Stimulated activated CD8-positive, alpha-beta memory T cell treated with anti-CD3 and anti-CD28 coated beads, Interleukin-4, amount 100 ng/mL, for 4 hours (primary cell): ENCODE measurements at places on chromosomes 3 and 15.

- DNase-seq = no peak
Measured at GRCh38 chr3:18386274-18386890, 38.8 kb downstream of the SATB1 start.

DNA sequence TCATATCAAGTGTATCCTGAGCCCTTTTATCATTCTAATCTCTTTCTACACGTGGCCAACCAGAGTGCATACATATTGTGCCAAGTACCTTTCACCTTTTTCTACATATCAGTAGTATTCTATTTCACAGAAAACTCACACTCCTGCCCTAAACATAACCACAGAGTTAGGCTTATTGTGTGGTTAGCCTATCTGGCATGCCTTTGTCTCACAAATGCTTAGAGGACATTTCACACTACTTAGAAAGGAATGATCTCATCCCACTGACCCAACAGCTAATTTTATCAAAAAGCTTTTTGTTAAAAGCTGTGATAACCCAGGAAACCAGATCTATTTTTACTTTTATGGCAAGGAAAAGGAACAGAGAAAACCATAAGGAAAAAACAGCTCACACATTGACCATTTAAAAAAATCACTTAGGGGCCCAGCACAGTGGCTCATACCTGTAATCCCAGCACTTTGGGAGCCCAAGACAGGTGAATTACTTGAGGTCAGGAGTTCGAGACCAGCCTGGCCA, 17.8 kb upstream of the MAP4 start:
- DNase-seq = no peak

GRCh38 chr3:171874251-171874681, 31.1 kb downstream of the TMEM212 start:
- DNase-seq = no peak

DNA sequence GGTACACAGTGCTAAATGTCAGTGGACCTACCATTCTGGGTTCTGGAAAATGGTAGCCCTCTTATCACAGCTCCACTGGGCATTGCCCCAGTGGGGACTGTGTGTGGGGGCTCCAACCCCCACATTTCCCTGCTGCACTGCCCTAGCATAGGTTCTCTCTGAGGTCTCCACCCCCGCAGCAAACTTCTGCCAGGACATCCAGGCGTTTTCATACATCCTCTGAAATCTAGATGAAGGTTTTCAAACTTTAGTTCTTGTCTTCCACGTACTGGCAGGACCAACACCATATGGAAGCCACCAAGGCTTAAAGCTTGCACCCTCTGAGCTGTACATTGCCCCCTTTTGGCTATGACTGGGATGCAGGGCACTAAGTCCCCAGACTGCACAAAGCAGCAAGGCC, 788.2 kb upstream of the ALCAM start:
- no peak for DNase-seq

DNA sequence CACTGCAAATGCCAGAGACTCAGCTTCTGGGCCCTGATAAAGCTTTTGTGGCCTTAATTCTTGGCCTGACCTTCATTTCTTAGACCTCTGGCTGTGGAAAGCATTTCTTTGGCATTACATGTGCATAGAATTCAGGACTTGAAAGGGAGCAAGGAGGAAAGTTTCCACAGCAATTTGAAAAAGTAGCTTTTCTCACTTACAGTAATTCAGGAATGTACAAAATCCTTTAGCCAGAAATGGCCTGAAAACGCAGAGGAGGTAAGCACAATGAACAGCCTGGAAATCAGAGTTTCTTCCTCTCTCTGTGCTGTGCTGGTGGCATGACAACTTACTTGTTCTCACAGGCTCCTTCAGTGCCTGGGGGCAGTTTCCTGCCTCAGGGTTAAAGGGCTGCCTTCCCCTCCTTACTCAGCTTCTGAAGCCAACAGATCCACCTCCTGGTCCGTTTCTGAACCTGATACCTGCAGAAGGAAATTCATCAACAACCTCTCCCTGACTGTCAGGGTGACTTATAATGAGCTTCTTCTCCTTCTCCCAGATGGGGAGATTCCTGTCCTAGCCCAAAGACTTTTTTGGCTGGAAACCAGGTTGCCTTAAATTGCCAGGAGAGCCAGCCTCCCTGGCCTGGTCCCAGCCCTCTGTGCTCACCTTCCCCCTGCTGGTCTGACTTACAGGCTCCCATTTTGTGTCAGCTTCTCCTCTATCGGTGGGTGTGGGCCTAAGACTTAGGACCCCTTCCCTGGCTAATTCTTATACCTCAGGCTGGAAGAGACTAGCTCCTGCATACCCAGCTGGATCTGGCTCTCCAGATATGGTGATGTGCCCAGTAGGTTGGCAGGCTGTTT, 102.3 kb downstream of the MYRIP start:
- no peak for DNase-seq

- no peak for DNase-seq
Measured at GRCh38 chr3:28316226-28316625, 32.3 kb upstream of the ZCWPW2 start.

DNA sequence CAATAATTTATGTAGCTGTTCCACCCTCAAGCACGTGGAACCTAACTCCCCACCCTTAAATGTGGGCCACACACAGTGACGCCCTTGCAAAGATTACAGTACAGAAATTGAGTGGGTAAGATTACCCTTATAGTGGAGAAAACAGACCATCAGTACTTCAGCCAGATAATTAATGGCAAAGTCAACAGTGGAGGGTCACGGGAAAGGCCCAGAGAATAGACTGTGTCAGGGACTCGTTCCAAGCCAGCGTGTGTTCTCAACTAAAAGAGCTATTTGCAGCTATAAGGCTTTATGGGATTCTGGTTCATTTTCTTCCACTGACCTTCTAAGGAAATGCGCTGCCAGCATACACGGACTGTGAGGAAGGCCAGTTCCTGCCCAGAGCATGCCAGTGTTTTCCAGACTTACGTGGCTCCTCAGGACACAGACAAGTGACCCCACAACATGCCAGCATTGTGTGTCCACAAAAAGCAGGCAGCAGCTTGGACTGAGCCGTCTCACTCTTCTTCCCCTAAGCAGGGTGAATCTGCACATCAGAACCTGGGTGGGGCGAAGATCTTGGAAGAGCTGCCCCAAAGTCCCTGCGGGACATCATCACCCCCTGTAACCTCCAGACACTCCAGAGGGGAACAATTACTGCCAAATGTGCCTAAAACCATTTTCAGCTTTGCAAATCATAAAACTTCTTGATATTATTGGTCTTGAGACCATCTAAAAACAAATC, 428.5 kb downstream of the OCA2 start:
- no peak for DNase-seq

- DNase-seq = no peak
Measured at GRCh38 chr3:39185326-39185958, 7.0 kb downstream of the XIRP1 start.

GRCh38 chr3:13159890-13160289, 86.7 kb upstream of the IQSEC1 start:
- DNase-seq = no peak

GRCh38 chr3:143295201-143296080, 175.9 kb downstream of the CHST2 start:
- no peak for DNase-seq

DNA sequence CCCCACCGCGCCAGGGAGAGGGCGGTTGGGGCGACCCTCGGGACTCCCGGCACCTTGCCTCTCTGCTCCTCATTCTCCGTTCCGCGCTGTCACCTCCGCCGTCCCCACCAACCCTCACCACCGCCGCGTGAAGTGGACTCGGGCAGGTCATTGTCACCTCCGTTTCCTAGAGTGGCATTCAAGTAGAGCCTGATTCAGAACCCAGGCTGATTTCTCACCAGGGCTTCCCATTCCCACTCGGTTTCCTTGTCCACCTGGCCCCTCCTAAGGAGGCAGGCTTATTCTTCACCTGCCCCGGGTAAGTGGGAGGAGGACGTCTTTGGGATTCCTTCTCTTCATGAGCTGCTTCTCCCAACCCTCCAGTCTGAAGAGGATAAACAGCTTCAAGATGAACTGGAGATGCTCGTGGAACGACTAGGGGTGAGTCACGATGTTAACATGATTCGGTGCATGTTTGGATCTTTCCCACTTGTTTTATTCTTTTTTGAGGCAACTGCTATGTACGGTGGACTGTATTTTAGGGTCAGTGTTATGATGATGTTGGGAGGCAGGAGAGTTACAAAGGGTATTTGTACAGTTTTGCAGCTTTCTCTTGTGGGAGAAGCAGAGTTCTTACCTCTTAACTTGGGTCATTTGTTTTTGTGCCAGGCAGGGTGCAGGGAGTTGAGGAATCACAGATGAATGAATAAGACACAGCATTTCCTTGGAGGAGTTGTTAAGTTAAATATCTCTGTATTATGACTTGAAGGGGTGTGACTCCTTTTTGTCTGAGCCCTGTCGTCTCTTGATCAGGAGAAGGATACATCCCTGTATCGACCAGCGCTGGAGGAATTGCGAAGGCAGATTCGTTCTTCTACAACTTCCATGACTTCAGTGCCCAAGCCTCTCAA, 692 bp downstream of the PSMD2 start:
- DNase-seq = no peak

DNA sequence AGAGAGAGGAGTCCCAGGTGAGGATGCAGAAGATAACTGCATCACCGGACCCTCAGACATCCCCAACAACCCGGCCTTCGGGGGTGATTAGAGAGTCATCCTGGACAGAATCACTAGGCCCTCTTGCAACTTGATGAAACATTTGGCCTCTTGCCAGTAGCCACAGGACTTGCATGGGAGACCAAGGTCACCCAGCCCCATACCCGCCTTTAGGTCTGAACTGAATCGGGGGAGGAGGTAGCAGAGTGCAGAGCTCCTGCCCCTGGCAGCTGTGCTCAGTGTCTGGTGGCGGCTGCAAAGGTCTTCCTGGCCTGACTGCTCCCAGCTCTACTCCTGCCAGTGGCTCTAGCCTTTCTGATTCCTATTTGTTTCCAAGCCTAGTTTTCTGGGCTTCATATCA, 12.4 kb downstream of the PIF1 start:
- no peak for DNase-seq

GRCh38 chr3:132220986-132221385, 96.2 kb upstream of the ACP3 start:
- DNase-seq = no peak

DNA sequence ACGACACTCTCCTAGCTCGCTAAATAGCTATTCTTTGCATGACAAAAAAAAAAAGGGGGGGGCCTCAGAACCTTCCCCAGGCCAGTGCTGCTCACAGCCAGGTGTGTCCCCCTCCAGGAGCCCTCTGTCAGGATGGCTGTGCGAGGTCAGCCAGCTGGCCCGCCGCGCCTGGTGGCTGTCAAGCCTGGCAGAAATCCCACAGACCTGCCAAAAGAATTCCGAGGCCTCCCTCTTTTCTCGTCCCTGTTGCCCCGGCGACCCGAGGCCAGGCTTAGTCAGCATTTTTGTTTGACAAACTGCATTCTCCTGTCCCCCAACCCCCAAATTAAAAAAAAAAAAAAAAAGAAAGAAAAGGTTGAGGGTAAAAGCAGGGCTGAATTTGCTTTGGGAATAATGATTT, 61.9 kb downstream of the TM4SF4 start:
- no peak for DNase-seq

DNA sequence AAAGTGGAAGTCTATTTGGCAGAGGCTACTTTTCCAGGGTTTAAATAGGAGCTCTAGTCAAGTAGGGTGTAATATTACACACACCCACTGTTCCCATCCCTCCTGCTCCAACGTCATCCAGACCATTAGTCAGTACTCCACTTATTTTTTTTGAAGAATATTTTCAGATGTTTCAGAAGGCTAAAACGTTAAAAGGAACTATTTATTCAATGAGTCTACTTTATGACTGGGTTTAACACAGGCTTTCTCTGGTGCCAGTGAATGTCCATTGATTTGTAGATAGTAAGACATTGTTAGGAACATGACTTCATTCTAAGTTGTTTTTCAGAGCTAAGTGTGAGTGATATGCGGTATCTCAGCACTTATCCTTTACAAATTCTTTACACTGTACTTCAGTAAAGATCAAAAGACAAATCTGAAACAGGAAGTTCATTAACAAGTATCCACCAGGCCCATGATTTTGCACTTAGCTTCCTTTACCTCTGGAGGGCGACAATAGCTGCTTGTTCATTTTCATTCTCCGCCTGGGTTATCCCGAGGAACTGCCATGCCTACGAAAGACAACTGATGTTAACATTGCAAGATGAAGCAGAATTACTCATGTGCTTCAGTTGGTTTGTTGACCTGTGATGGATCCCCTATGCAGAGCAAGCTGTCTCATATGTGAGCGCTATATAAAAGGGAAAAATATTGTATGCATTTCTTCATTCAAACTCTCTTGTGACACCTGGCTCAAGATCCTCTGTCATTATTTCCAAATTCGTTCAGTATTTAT, 158.7 kb downstream of the USP13 start:
- no peak for DNase-seq

GRCh38 chr3:140441006-140441405, 236.9 kb upstream of the TRIM42 start:
- DNase-seq = no peak

DNA sequence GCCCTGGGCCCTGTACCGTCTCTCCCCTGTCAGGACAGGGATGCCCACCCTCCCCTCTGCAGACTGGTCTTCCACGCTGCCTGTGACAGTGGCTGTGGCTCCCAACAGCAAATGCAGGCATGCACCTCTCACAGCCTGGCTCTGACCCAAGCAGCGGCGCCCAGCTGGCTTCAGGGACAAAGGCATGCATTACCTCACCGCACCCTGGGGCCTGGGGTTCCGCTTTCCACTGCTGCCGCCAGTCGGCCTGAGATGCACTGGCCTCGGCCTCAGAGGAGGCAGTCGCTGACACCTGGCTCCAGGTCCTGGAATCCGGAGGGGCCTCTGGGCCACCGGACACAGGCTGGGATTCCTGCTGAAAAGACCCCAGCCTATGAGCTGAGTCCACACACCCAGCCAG, 70.3 kb downstream of the SCN5A start:
- no peak for DNase-seq

- no peak for DNase-seq
Measured at GRCh38 chr3:64878362-64878761, 190.6 kb upstream of the ADAMTS9 start.

GRCh38 chr3:97138914-97139541, 324.6 kb downstream of the EPHA6 start:
- DNase-seq = no peak

DNA sequence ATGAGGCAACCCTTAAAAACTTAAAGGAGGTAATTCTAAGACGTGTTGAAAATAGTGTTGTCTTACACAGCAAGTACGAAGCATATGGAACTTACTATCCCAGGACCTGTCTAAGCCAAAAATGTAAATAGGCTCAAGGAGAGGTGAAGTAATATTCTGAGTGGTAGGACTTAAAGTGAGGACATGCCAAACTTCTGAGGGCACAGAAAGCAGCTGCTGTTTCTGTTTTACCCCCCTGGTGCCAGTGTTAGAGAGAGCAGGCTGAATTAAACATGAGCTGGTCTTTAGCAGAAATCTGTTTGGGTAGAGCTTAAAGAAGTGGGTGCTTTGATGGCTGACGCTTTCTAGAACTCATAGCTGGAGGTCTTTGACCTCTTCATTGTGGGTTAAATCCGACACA, 149.7 kb upstream of the NPHP3 start:
- no peak for DNase-seq

- no peak for DNase-seq
Measured at GRCh38 chr3:114627770-114628169, 333.9 kb downstream of the TIGIT start.

GRCh38 chr3:139230391-139230790, 113.4 kb upstream of the MRPS22 start:
- no peak for DNase-seq

GRCh38 chr3:157857440-157857839, 248.8 kb downstream of the SHOX2 start:
- DNase-seq = no peak

GRCh38 chr15:67777071-67777470, 48.2 kb upstream of the SKOR1 start:
- DNase-seq = no peak
